K562 (cell line): ENCODE measurements at places on chromosomes 16 and 17.

- peak; percentile 71 for DNase-seq
Observed at GRCh38 chr16:55701442-55702319, 45.9 kb downstream of the SLC6A2 start.

GRCh38 chr16:87550495-87550961 is 51.8 kb upstream of the JPH3 start:
- DNase-seq: peak; percentile 76

DNA sequence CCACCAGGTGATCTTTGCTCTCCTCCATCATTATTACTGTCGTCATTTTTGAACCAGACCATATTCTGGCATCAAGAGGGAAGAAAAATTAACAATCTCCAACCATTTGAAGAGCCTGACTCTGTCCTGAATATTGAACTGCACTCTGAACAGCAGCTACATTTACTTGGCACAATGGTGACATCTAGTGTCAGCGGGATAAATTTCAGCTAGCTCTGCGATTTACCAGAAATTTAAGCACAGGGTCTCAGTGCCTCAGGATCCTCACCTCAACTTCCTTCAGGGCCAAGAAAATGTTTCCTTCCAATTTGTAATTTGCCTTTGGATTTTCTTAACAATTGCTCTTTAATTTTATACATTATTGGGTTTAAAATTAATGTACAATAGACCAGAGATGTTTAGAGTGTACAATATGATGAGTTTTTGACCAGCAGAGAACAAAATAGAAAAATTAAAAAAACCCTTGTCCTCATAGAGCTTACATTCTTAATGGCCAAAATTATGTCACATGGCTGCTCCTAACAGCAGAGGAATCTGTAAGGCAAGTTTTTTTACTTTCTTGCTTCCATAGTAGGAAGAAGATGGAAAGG is 10.7 kb upstream of the ZNF19 start:
- DNase-seq: peak; percentile 51

- no peak for DNase-seq
Observed at GRCh38 chr16:18979936-18980335, 3.8 kb upstream of the TMC7 start.

DNA sequence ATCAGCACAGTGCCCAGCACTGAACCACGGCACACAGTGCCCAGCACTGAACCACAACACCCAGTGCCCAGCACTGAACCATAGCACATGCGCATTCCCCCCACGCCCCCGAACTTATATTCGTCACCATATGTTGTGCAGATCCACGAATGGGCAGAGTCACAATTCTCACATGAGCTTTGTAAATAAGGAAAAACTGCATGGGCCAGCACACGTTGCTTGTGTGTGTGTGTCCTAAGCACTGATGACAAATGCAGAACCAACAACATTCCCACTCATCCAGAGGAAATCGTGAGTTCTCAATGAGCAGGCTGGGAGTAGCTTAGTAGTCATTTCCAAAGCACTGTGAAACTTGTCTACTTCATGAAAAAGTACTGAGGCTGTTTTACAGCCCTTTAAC is 70.0 kb downstream of the ADCY9 start:
- DNase-seq: no peak

DNA sequence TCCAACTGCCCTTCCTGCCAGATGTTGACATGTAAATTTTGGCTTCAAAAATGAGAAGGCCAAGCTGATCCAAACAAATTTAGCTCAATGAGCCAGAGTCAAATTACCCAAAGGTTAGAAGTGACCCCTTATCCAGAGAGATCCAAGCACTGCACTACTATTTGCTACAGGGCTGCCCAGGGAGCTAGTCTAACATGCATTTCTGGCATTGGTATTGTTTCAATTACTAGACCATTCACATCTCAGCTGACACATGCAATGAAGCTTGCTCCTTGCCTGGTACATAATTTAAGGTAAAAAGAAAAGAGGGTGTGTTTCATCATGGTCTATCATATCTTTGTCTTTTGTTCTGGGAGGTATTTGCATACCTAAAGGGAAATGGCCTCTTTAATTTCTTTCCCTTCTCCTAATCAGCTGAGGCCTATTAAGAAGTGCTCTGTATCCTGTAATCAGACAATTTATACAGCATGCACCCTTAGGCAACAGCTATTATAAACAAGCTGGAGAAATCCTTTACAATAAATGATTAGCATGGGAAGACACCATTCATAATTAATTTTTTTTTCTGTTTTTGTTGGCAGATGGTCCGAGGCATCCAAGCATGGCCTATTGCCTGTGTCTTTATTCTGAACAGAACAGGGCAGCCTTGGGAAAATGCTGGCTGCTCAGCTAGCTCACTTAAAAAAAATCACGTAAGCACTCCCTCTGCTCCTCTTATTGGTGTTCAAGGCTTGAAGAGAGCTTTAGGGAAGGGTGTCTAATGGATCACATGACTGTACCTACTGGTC is 161.5 kb upstream of the SALL1 start:
- DNase-seq: no peak

GRCh38 chr16:24610416-24610755 is 71.0 kb downstream of the RBBP6 start:
- DNase-seq: no peak

DNA sequence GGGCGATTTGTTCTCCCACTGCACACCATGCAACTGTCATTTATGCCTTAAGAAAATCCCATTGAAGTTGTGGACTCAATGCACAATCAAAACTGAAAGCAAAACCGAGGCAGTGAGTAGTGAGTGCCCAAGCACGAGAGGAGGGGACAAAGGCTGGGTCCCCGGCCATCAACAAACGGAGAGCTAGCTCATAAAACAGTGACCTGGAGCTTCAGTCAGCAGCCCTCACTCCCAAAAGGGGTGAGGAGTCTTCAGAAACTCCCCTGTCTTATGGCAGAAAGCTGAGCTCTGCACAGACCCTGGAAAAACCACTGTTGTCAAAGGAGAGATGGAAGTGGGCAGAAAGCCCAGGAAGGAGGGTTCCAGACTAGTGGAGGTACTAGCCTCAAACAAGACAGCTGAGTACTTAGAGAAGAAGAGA is 96.9 kb downstream of the ADCY9 start:
- no peak for DNase-seq

GRCh38 chr17:38687286-38687685 is 12.5 kb upstream of the EPOP start:
- no peak for DNase-seq

DNA sequence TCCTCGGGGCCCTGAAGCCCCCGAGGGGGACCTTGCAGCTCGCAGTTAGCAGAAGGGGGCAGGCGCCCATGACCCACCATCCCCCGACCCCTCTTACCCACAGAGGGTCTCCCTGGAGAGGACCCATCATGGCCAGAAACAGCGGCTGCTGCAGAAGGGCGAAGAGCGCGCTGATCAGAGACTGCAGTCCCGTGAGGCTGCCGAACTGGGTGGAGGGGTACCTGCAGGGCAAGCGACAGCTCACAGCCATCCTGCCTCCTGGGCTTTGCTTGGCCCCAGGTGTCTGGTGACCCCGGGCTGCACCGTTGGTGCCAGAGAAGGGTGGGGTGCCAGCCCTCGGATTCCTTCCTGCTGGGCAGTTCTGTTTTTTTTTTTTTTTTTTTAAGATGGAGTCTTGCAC is 13.9 kb upstream of the PITPNA start:
- no peak for DNase-seq

GRCh38 chr17:65277576-65277975 is 140.4 kb downstream of the RGS9 start:
- no peak for DNase-seq

- no peak for DNase-seq
Observed at GRCh38 chr16:67451704-67452435, 20.9 kb downstream of the HSD11B2 start.

- DNase-seq: no peak
Observed at GRCh38 chr17:28950752-28951427, 428 bp downstream of the PHF12 start.

DNA sequence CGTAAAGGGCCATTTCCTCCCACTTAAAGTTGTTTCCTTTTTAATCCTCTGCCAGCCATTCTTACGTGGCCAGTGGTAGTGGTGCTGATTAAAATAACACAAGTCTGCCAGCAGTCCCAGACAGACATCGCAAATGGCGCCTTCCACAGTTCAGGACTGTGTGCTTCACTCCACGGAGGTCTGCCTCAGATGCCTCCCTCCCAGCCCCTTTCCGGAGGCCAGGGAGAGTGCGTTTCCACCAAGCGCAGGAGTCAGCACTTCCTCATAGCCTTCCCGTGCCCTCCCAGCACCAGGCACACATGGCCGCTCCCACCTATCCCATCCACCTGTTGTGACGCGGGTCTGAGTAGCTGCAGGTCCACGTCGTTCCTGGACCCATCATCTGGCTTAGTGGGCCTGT is 205.6 kb downstream of the RPTOR start:
- no peak for DNase-seq

DNA sequence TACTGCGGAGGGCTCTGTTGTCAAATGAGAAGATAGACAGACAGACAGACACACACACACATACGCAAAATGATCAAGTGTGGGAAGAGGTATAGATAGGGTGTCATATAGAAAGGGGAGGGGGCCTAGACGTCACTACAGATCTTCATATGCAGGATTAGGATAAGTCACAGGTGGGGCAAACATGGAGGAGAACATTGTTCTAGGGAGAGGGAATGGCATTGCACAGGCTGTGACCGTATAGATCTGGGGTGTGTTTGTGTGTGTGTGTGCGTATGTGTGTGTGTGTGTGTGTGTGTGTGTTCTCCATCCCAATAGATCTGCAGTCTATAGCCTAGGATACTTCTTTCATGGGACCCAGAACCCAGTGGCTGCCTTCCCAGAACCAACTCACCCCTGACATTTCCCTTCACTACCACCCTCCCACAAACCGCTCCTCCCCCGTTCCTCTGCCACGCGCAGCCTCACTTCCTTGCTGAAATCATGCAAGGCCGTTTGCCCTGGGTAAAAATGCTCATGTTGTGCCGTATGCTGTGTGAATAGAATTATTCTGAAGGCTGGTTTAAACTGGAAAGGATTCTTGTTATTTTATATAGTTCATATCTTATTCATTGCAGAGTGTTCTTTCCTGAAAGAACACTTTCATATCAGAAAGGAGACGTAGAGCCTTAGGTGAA is 50.5 kb upstream of the CCL1 start:
- DNase-seq: peak; percentile 31

DNA sequence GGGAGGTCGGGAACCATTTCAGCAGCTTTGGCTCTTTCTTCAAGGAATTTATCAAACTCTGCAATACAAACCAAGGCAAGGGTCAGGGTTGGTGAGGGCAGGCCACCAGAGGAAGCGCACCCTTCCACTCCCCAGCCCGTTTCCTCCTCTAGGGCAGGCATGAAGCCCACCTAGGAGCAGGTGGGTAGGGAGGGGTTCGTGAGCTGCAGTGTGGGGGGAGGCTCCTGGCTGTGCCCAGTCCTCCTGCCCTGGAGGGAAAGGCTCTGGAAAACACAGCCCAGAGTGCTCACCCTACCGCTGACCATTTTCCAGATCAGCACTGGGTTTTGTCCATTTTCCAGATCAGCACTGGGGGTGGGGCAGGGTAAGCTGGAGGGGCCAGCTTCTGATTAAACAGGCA is 10.9 kb upstream of the SREBF1 start:
- DNase-seq: no peak

GRCh38 chr16:13029786-13030185 is 128.4 kb downstream of the SHISA9 start:
- DNase-seq: no peak

DNA sequence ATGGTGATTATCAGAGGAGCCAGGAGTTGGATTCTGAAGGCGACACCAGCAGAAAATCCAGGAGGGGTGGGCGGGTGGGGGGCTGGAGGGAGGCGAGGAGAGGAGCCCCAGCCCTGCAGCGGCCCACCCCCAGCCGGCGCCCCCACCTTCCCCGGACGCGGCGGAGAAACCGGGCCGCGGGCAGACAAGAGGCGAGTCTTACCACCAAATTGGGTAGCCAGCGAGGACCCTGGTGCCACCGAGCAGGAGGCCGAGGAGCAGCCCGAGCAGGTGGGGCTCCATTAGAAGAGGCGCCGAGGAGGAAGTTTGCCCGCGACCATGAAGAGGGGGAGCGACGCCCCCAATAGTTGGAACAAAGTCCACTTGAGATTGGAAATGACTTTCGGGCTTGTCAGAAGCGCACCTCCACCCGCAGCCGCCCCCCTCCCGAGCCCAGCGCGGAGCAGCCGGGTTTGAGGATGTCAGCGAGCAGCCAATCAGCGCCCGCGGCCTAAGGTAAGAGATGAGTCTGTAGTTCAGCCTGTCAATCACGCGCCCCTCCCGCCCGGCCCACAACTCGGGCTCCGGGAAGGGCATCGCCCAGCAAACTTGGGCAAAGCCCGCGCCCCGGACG is at the start of gene WNT3:
TSS of gene WNT3 (minus strand) at position 377 of the 613 bp plus-strand sequence. CDS start at position 282, 95 bp downstream.
- DNase-seq: peak; percentile 77

GRCh38 chr17:73757420-73757819 is 113.2 kb upstream of the SDK2 start:
- DNase-seq: peak; percentile 16

DNA sequence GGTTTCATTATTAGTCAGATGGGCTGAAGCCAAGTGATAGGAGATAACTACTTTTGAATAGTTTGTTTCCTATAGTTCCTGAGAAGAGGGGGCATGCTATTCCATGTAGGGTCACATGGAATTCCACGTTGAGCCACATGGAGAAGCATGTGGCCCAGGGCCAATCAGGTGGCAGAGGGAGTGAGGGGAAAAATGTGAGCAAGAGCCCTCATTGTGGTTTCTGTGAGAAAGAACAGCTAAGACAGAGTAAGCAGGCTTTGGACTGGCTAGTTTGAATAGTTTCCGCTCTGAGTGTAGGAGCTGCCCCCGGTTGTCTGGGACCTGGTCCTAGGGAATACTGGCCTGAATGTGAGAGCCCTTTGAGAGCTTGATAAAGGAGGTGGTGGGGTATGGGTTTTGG is 69.9 kb upstream of the CNTNAP4 start:
- no peak for DNase-seq

- no peak for DNase-seq
Observed at GRCh38 chr16:8583199-8583598, 7.1 kb downstream of the TMEM114 start.

- DNase-seq: no peak
Observed at GRCh38 chr16:56780646-56781045, 50.7 kb downstream of the NUP93 start.

DNA sequence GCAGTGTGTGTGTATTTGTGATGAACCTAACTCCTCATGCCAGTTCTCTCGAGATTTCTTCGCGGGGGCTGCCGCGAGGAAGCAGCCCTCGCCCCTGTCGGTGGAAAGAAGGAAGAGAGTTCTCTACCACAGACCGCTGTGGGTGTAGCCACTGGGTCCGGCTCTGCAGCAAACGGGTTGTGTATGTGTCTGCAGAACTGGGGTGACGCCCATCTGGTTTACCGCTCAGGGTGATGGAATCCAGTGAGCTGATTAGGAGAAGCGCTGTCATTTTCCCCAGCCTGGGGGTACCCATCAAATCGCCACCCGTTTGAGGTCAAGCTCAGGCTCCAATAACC is 7.7 kb downstream of the CORO6 start:
- peak; percentile 50 for DNase-seq
